ENCODE measurements at places on chromosomes 12 and 14. TPM values are rescaled to one million over a fixed set of nuclear protein-coding genes. Genes with fewer than 3 reads are reported as not detected.

DNA sequence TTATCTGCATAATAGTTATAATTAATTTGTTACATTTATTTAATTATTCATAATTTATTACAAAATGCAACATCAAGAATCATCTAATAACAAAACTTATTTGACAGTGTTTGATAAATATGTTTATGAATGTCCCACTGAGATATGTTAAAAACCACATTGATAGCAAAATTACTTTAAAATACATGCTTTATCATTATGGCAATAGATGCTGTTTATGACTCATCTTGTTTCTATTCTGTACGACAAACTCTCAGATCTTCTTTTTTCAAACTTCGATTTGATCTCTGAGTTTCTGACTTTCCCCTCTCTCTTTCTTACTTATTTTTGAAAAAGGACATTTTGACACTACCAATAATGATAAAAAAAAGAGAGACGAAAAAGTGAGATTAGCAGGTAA lies 56.8 kb upstream of the LRRK2 start:
- no peak for DNase-seq
- H3K4me1 ChIP-seq, result peaks cover 34% of the 10 kb centered on the region
- H3K27me3 ChIP-seq, result no peaks in the 10 kb centered on the region
- peak overlapping the region; percentile 44 for H3K27ac ChIP-seq
- no peak overlapping the region for H3K4me3 ChIP-seq

GRCh38 chr12:9792961-9793617 lies 32.4 kb upstream of the CD69 start:
- peaks cover 26% of the 10 kb centered on the region for H3K4me1 ChIP-seq
- no peaks in the 10 kb centered on the region for H3K27me3 ChIP-seq
- peak; percentile 35 for DNase-seq
- H3K4me3 ChIP-seq, result no peak overlapping the region
- no peak overlapping the region for H3K27ac ChIP-seq

GRCh38 chr12:12209675-12210074 lies 57.2 kb downstream of the LRP6 start:
- H3K27me3 ChIP-seq, result no peaks in the 10 kb centered on the region
- H3K27ac ChIP-seq, result no peak overlapping the region
- no peak overlapping the region for H3K4me3 ChIP-seq

DNA sequence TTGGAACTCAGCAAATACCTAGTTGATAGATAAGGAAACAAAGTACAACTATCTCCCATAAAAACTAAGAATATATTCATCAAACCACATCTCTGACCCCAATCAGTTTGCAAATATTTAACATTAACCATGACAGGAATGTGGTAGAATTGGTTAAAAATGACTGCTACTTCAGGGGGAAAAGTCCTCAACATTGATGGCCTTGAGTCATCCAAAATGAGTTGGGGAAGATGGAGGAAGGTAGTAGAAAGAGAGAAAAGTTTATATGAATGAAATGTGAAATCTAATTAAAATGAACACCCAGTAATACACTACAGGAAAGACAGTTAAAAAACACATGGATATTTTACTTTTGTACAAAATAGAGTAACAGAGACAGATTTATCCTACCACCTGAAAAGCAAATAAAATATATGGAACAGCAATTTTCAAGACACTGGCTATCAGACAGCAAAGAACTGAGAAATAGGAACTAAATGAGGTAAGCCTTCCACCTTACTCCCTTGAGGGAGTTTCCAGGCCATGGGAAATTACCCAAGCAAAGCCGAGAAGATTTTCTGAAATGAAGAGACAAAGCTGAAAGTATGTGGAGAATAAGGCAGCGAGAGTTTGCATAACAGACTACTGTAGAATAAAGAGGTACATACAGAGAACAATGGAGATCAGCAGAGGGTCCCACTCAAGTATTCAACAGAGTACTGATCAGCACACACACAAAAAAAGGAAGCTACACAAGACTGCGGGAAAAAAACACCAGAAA lies 49.6 kb downstream of the TC2N start:
- H3K4me1 ChIP-seq, result no peaks in the 10 kb centered on the region
- DNase-seq, result no peak
- H3K27me3 ChIP-seq, result no peaks in the 10 kb centered on the region
- no peak overlapping the region for H3K4me3 ChIP-seq

DNA sequence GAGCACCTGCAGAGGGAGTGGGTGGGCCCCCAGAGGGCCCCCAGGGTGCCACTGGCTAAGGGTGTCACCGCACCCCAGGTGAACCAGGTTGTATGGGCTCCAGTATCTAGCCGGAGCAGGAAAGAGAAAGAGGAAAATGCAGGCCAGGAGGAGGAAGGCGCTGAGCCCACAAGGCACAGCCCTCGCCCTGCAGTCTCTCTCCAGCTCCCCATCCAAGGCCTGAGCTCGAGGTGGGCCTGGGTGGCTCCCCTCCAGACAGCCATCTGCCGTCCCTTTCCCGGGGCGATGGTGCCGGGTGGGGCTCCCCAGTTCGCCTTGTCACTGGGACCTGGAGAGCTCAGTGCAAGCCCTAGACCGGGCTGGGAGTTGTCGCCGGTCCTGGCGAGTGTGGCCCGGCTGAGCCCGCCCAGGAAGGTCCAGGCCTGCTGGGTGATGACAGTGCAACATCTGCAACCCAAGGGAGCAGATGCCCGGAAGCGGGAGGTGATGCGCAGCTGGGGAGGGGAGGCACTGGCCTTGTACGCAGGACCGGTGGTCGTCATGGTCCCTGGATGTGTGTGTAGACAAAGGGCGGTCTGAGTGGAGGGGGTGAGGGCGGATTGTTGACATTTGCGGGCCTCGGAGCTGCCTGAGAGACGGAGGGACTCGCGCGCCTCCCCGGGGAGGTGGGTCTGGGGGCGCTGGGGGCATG lies 716 bp downstream of the TMEM179 start:
- no peaks in the 10 kb centered on the region for H3K36me3 ChIP-seq
- H3K4me3 ChIP-seq, result no peak overlapping the region
- H3K27ac ChIP-seq, result no peak overlapping the region
- no peak for DNase-seq
- peaks cover 28% of the 10 kb centered on the region for H3K27me3 ChIP-seq

DNA sequence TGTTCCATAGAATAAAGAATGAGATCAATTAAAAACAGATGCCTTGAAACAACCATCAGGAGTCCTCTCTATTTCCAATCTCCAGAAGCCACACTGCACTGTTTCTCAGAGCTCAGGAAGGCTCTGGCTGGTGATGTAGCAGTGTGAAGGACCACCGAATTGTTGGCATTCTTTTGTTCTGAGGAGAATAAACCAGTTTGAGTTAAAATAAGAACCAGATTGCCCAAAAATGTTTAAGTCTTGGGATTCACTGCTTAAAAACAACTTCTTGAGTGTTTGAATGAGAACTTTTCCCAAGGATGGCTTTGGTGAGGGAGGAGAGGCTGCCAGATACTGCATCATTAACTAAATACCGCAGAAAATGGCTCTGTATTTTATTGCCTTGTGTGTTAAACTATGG lies 341.2 kb downstream of the C12orf75 start:
- DNase-seq, result no peak
- H3K4me3 ChIP-seq, result no peak overlapping the region
- H3K27me3 ChIP-seq, result no peaks in the 10 kb centered on the region
- H3K27ac ChIP-seq, result no peak overlapping the region

DNA sequence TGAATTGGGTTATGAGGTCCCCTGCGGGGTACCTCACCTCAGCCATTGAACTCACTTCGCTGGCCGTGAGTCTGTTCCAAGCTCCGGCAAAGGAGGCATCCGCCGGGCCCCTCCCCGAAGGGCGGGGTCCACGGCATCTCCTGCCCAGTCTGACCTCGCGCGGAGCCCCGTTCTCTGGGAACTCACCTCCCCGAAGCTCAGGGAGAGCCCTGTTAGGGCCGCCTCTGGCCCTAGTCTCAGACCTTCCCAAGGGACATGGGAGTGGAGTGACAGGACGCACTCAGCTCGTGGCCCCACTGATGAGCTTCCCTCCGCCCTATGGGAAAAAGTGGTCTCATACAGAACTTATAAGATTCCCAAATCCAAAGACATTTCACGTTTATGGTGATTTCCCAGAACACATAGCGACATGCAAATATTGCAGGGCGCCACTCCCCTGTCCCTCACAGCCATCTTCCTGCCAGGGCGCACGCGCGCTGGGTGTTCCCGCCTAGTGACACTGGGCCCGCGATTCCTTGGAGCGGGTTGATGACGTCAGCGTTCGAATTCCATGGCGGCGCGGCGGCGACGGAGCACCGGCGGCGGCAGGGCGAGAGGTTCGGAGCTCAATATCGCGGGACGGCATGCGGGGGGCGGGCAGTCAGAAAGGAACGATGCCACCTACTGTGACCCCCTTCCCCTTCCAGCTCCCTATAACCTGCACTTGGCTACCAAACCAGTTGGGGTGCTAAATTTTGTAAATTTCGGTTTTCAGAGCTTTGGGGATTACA lies at the start of gene PARP2:
Gene PARP2 (plus strand): TSS at position 544 of the 770 bp plus-strand sequence. CDS start 7 bp downstream, at position 551.
- no peaks in the 10 kb centered on the region for H3K27me3 ChIP-seq
- peaks cover 2% of the 10 kb centered on the region for H3K36me3 ChIP-seq
- peak within 1 kb of the TSS; percentile 83 for H3K27ac ChIP-seq
- DNase-seq, result peak; percentile 99

GRCh38 chr12:32780071-32780470 lies 24.4 kb upstream of the YARS2 start:
- H3K36me3 ChIP-seq, result no peaks in the 10 kb centered on the region
- no peak overlapping the region for H3K4me3 ChIP-seq
- no peaks in the 10 kb centered on the region for H3K27me3 ChIP-seq
- DNase-seq, result no peak
- H3K27ac ChIP-seq, result no peak overlapping the region

- H3K4me1 ChIP-seq, result no peaks in the 10 kb centered on the region
- no peak overlapping the region for H3K4me3 ChIP-seq
- H3K27ac ChIP-seq, result no peak overlapping the region
- no peaks in the 10 kb centered on the region for H3K27me3 ChIP-seq
- no peak for DNase-seq
- H3K36me3 ChIP-seq, result no peaks in the 10 kb centered on the region
Observed at GRCh38 chr14:98984027-98984718, 287.8 kb downstream of the BCL11B start.

DNA sequence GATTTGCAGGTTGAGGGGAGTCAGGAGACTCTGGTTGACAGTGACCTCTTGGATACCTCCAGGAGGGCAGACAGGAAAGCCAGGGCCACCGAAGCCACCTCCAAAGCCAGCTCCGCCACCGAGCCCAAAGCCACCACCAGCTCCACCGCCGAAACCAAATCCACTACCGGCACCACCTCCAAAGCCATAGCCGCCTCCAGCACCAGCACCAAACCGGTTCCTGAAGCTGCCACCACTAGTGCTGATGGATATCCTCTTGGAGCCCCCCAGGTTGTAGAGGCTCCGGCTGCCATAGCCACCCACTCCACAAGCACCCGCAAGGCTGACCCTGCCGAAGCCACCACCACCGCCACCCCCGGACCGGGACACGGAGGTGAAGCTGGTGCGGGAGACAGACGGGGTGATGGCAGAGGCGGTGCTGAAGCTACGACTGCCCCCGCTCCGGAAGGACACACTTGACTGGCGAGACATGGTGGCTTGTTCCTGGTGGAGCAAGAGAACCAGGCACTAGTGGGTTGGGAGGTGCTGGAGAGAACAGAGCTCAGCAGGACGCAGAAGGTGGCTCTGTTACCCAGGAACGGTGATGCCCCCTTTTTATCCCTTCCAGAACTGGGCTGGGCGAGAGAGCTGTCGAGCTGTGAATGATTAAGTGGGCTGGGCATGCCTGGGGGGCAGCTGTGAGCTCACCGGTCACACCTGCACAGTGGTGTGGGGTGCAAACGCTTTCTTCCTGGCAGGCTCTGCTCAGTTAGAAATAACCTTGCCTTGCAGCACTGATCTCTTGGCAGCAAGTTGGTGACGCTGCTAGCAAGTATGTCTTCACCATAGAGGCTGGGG lies at the start of gene KRT5:
Gene KRT5 (minus strand): TSS at position 569 of the 837 bp plus-strand sequence. CDS start 98 bp downstream, at position 471.
- no peaks in the 10 kb centered on the region for H3K27me3 ChIP-seq
- no peak within 1 kb of the TSS for H3K4me3 ChIP-seq
- H3K27ac ChIP-seq, result no peak within 1 kb of the TSS
- DNase-seq, result no peak
- H3K4me1 ChIP-seq, result no peaks in the 10 kb centered on the region
- no peaks in the 10 kb centered on the region for H3K36me3 ChIP-seq

DNA sequence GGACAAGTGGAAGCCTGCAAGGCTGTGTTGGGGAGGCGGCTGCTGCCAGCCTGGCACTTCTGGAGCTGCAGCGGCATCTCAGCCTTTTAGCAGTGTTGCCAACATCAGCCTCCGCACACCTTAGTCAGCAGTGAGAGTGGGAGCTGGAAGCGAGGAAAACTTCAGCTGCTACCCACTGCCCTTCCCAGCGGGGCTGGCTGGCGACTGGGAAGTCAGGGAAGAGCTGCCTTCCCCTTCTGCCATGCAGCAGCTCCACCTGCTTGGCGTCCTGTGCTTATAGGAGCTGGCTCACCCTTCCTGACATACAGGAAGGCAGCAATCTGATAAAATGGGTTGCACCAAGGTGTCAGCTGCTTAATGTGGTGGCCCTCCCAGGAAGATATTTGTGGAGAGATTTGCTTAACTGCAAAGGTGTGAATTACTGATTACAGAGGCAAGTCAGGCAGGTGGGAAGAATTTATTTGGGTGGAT lies 15.4 kb upstream of the PLEKHG3 start:
- no peaks in the 10 kb centered on the region for H3K36me3 ChIP-seq
- H3K4me1 ChIP-seq, result peaks cover 42% of the 10 kb centered on the region
- no peak for DNase-seq
- no peak overlapping the region for H3K27ac ChIP-seq
- H3K27me3 ChIP-seq, result peaks cover 18% of the 10 kb centered on the region
- H3K4me3 ChIP-seq, result no peak overlapping the region

DNA sequence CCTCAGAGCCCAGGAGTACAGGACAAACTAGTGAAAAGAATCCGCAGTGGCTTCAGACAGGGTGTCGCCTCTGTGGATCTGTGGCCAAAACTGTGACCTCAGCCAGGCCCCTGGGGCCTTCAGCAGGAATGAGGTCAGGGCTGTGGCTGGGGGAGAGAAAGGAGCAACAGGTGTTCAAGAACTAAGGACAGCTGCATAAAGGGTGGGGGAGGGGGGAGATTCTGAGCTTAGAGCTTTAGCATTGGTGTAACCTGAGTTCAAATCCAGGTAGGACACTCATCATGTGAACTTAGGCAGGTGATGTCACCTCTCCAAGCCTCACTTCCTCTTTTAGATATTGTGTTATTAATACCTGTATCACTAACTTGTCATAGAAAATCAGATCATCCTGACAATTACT lies 40.9 kb upstream of the CORO1C start:
- no peak overlapping the region for H3K27ac ChIP-seq
- no peak overlapping the region for H3K4me3 ChIP-seq
- H3K36me3 ChIP-seq, result no peaks in the 10 kb centered on the region
- H3K4me1 ChIP-seq, result peaks cover 12% of the 10 kb centered on the region
- no peak for DNase-seq

- H3K4me1 ChIP-seq, result no peaks in the 10 kb centered on the region
- no peak for DNase-seq
- H3K27ac ChIP-seq, result no peak overlapping the region
- H3K36me3 ChIP-seq, result no peaks in the 10 kb centered on the region
- no peaks in the 10 kb centered on the region for H3K27me3 ChIP-seq
- no peak overlapping the region for H3K4me3 ChIP-seq
Observed at GRCh38 chr14:85042301-85042700, 487.6 kb upstream of the FLRT2 start.

- H3K4me3 ChIP-seq, result no peak overlapping the region
- H3K27me3 ChIP-seq, result no peaks in the 10 kb centered on the region
- no peak overlapping the region for H3K27ac ChIP-seq
- no peak for DNase-seq
- no peaks in the 10 kb centered on the region for H3K4me1 ChIP-seq
Observed at GRCh38 chr14:78530078-78530477, 359.9 kb downstream of the NRXN3 start.

OVCH1 gene
- polyA plus RNA-seq, result 0.03 TPM

CPNE6 gene
- not detected for polyA plus RNA-seq

TTC6 gene
- polyA plus RNA-seq, result not detected

SLC35F4 gene
- not detected for polyA plus RNA-seq

DLK1 gene
- not detected for polyA plus RNA-seq

RASSF8 gene
- polyA plus RNA-seq, result not detected

SEL1L gene
- polyA plus RNA-seq, result 42.5 TPM

ARHGAP9 gene
- 213 TPM for polyA plus RNA-seq
